ENCODE measurements at places on chromosomes 11 and 22.

DNA sequence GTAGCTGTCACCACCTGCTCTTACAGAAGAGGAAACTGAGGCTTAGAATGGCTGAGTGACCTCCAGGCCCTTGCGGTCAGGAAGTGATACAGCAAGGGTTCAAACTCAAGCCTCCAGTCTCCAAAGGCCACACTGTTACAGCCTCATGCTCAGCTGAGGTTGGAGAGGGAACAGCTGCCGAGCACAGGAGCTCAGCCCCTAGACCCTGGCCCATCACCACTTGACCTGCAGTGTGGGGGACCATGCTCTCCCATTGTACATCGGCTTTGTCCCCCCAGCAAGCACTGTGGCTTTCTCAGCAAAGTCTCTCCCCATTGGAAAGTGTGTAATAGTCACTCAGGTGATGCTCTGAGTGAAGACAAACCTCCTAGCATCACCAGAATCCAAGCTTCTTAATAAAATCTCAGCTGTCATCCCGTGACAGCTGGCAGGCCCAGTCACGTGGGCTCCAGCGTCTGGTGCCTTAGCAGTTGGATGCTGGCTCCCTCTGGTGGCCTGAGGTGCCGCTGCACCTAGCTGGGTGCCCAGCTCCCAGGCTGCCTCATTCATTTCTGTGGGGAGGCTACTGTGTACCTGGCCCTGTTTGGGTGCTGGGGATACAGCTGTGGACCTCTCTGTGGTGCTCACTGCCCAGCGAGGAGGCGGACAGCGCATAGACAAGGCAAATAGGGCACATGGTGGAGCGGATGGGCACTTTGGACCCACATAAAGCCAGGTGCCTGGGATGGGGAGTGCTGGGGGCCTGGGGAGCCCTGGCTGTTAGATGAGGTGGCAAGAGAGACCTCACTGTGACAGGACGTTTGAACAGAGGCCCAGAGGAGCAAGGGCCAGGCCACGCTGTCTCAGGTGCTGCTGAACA lies 19.1 kb upstream of the MYRF start:
- DNase-seq, result peak; percentile 79

GRCh38 chr11:117002639-117003299 lies 95.5 kb downstream of the SIK3 start:
- DNase-seq, result no peak

DNA sequence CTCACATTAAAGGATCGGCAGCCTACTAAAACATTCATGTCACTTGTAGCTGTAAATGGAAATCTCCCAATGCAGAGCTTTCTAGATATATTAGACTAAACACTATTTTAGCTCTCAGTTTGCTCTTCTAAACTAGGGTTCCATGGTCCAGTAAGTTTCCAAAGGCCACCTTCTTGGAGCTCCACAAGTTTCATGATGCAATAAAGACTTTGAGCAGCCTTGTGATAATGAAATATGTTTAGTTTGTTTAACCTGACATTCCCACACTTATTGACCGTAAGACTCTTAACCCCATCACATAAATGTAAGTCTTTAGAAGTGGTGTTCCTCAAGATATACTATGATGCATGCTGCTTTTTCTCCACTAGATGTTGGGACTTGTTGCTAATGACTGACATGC lies 87.7 kb downstream of the TRIM44 start:
- DNase-seq, result no peak

- DNase-seq, result no peak
These were observed 2.0 kb downstream of the LRRC4C start for GRCh38 chr11:41457216-41458014.

DNA sequence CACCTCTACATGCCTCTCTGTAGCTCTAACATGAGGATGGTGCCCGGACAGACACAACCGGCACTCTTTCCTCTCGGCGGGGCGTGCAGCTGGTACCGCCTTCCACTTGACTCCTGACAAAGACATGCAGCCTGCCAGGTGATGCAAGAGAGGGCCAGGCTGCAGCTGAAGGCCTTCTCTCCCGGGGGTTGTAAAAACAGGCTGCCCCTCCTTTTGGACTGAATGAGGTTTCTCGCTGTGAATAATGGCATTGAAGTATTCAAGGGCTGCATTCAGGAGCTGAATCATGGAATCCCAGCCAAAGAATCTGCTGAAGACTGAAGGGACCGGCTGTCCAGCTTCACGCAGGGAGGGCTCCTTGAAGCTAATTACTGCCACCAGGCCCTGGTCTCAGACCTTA lies 110.9 kb downstream of the GALNT18 start:
- no peak for DNase-seq

DNA sequence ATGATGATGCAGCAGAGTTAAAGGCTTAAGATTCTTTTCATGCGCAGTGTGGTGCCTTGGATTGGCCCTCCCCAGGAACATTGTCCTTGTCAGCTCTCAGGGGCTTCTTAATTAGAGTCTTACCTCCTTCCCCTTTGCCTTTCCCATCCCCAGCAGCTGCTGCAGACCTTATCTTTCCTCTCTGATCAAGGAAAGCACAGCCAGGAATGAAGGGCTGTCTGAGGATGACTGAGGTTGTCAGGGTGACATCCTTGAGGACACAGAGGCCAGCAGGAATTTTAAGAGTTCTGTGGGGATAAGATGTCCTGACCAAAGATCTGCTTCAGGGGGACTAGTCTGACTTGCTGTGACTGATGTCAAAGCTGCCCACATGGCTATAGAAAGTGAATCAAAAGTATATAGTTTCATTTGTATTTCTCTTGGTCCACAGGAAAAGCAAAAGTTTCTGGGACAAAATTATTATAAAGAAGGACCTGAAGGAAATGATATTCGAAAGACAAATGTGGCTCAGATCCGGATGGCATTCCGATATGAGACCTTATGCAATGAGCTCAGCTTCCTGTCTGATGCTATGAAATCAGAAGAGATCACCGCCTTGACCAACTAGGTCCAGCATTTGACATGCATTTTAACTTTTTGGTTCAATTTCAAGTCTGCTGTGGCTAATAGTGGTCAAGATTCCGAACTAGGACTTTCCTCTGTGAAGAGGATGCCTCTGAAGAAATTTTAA lies 35.5 kb downstream of the RNF141 start:
- no peak for DNase-seq

DNA sequence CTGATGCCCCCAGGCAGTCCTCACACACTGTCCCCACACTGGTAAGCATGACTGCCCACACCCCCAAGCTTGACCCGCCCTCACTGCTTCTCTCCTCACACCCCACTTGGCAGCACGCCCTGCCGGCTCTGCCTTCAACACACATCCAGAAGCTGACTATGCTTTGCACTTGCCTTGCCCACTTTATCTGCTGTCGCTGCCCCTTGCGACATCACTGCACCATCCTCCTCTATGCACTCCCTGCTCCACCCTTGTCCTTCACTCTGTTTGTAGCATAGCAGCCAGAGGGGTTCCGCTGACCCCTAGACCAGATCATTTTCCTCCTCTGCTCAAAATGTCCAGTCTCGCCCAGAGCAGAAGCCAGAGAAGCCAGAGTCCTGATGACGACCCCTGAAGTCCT lies 25.3 kb upstream of the SLC25A1 start:
- DNase-seq, result no peak

DNA sequence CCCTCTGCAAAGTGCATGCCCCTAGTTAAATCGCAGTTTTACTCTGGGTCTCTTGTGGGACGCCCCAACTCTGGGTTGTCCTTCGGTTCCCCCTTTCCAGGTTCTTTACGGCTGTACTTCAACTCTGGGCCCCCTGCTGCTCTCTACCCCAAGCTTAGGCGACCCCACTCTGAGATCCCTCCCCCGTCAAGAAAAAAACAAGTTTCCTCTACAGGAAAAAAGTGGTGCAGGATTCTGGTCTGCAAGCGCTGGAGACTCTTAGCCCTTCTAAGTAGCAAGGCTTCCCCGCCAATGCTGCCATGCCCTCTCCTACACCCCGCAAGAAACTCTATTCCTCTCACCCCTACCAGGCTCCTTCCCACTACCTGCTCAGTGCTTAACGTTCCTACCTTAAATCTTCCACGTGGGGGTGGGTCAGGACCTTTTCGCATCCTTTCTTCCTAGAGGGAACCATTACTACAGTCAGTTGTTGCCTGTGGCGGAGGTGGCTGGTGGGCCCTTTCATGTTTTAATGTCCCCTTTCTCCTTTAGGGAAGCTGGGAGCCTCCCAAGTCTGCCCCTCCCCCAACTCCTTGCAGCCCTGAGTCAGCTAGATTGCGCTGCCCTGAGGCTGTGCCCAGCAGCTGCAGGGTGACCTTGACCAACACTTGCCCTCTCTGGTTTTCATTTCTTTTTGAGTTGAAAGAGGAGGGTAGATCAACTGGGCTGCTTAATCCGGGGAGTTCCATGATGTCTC lies 1.4 kb downstream of the NEFH start:
- DNase-seq, result no peak

DNA sequence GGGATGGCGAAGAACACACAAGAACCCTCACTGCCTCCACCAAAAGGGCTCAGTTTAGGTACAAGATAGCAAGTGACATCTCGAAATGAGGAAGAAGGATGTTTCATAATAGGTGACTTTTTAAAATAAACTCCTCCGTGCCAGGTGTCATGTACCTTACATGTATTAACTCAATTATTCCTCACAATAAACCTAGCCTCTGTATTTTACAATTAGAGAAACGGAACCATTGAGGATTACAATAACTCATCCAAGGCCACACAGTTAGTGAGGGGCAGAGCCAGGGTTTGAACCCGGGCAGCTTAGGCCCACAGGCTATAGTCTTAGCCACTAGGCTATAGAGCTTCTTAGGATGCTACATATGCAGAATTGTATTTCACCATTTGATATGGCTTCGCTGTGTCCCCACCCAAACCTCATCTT lies 965 bp upstream of the PAMR1 start:
- no peak for DNase-seq

- no peak for DNase-seq
These were observed 146.0 kb downstream of the OPCML start for GRCh38 chr11:133386262-133386661.

DNA sequence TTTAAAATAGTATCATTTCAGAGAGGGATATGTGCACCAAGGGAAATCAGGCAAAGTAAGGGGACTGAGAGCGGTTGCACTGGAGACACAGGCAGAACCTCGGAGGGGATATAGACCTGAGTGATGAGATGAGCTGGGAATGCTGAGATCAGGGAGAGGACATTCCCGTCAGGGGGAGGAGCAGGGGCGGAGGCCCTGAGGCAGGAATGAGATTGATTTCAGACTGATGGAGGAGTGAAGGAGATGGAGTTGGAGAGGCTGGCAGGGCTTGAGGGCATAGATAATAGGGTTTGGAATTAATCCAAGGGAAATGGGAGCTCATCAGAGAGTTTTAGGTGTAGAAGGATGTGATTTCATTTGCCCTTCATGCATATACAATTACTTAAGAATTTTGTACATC lies 13.2 kb downstream of the CD6 start:
- DNase-seq, result no peak

GRCh38 chr22:42960531-42961399 lies 54.2 kb downstream of the PACSIN2 start:
- no peak for DNase-seq

All from stimulated activated naive CD4-positive, alpha-beta T cell (primary cell).